ENCODE measurements at places on chromosomes 13 and 19.
A peak's percentile ranks its signal among the peaks of the same experiment; 100 is the strongest.

DNA sequence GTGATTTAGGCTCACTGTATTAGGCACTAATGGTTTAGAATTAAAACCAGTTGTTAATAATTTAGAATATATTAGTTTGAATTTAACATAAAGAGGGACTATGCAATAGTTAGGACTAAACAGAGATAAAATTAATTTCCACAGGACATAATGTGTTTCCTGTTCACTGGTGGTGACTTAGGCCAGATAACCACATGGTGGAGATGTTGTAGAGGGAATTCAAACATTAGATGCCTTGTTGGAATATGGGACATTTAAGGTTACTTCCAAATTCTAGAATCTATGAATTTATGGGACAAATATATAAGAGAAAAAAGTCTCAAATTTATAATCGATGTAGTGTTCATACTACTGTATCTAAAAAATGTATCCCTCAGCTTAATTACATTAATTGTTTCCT, 615.5 kb upstream of the KLHL1 start:
- no peak for DNase-seq

- no peak for DNase-seq
These were observed 145.2 kb downstream of the RFC3 start for GRCh38 chr13:33963134-33963533.

DNA sequence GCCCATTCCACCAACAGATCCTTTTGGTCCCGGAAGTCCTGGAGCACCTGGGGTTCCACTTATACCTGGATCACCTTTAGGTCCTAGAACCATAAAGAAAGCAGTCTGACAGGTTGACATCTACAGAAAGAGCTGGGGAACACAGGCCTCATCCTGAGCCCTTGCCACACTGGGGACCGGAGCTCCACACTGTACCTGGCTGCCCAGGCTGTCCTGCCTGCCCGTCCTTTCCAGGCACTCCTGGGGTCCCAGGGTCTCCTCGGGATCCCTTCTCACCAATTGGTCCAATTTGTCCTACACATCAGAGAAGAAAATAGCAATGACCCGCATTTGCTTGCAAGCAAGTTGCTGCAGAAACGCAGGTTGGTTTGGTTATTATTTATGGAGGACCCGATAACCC, 130.5 kb downstream of the COL4A1 start:
- no peak for DNase-seq

DNA sequence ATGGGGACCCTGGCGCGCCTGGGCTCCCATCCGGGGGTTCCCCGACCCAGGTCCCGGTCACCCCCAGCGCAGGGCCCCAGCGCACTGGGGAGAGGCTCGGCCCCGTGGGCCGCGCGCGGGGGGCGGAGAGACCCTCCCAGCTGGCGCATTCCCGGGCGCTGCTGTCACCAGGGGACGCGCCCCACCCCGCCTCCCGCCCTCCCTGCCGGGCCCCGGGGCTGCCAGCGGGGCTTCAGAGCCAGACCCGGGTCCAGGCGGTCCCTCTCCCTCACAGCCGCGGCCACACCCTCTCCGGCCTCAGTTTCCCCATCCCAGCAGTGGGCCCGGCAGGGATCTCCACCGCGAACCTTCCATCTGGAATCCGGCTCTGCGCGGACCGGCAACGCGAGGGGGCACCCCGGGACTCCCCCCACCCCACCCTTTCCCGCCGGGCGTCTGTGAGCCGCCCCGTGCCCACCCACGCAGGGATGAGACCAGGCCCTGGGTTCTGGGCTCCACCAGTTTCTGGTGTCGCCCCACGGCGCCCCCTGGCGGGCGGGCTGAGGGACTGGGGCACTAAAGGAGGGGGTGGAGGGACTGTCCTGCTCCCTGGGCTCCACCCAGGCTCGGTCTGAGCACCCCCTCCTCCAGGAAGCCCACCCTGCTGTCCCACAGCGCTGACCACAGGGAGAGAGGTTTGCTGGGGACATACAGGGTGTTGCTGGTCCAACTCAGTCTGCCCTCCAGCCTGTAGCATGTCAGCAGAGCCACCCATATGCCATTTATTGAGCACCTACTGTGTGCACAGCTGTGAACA, 878 bp upstream of the ADAMTSL5 start:
- DNase-seq: peak; percentile 73

DNA sequence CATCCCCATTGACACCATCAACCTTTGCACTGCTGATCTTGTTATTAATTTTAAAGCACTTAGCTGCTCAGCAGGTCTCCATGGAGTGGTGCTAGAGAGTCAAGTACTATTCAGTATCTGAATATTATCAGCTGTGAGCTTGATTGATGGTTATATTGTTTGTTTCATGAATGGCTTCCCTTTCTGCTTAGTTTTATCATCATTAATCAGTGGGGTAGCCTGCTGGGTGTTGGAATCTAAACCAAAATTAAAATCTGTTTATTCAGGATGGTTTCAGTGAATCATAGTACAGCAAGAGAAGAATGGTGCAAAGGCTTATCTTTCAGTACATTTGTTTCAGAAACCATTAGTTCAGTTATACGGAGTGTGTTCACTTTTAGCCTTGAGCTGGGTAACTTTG, 42.5 kb upstream of the SCEL start:
- DNase-seq: no peak

GRCh38 chr13:107867701-107868661, 347.4 kb downstream of the LIG4 start:
- peak; percentile 67 for DNase-seq

DNA sequence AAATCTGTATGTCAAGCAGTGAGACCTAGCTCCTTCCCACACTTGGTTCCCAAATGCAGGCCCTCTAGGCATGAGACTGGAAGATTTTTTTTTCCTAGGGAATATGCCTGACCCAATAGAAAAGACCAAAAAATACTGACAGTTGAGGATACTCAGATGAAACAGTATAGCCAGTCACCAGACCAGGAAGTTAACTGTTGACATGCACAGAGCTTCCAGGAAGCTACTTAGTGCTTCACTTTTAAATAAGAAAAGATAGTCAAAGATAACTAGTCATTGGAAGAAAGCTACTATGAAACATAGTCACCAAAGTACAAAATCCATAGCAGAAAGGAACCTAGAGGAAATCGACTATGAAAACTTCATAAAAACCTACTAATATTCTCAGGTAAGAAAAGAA, 32.3 kb downstream of the BRCA2 start:
- no peak for DNase-seq

DNA sequence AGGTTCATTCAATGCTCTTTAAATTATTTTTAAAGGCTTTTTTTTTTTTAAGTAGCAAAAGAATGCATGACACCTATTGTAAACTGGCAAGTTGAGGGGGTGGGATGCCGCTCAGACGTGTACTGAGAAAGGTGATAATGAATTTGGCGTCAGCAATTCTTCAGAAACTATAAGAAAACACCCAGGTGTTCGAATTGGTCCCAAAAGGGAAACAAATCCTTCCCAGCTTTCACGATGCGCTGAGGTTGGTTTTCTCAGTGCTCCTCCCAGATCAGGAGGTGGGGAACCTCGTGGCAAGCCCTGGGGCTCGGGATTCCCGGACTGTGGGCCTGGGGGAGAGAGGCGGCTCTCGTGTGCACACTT, 543 bp upstream of the FAM124A start:
- no peak for DNase-seq

- DNase-seq: no peak
These were observed 85.3 kb upstream of the FRY start for GRCh38 chr13:31946091-31946770.

- DNase-seq: no peak
These were observed 22.7 kb upstream of the TMEM255B start for GRCh38 chr13:113736258-113736731.

- no peak for DNase-seq
These were observed 1.3 kb upstream of the TEKTIP1 start for GRCh38 chr19:3537438-3538240.

- DNase-seq: peak; percentile 55
These were observed 97.7 kb upstream of the IPO5 start for GRCh38 chr13:97855570-97856303.

DNA sequence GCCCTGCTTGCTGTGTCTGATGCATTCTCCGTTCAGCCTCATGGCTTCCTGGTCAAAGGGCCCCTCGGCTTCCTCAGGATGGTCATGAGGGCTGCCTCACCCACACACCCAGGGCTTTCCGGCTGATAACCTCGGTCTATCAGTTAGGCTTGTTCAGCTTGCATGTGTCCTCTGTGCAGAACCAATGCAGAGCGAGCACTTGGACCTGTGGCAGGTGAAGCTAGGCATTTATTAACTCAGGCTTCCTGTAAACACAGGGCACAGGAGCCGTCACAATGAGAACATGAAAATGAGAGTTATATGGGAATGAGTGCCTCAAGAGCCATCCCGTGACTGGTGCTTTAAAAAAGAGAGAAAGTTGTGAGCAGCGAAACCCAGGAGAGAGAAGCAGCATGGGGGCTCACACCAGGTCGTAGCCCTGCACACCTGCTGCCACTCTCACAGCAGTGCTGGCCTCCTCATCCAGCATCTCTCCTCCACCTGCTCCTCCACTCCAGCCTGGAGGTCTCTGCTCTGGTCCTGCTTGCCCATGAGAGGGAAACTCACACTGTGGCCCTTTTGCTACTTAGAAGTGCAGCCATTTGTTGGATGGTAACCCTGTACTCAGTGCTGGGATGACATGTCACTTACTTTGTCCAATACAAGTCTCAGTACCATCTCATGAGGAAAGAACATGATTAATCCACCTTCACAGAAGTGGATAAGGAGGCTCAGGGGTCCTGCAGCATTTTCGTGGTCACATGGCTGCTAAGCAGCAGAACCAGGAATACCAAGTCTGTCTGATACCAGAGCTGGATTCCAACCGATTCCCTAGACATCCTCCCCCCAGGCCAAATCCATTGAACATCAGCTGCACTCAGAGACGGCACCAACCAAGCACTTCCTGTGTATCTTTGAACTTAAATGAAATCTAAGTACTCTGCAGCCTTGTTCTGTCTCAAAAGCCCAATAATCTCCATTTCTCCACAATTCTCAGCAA, 50.5 kb upstream of the IRS2 start:
- no peak for DNase-seq

DNA sequence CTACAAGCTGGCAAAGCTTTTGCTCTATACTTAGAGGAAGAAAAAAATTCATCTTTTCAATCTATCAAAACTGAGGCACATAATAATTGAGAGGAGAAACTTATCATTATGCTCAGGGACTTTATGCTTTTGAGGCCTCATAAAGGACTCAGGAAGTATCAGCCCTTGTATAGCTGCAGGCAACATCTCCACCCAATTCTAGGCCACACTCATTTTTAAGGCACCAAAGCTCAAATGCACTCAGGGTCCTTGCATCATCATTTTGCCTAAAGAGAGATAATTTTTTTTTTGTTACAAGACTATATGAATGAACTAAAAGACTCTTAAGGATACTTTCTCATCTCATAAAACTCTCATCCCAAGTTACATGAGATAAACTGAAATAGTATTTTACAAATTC, 78.5 kb downstream of the PCDH9 start:
- DNase-seq: no peak

DNA sequence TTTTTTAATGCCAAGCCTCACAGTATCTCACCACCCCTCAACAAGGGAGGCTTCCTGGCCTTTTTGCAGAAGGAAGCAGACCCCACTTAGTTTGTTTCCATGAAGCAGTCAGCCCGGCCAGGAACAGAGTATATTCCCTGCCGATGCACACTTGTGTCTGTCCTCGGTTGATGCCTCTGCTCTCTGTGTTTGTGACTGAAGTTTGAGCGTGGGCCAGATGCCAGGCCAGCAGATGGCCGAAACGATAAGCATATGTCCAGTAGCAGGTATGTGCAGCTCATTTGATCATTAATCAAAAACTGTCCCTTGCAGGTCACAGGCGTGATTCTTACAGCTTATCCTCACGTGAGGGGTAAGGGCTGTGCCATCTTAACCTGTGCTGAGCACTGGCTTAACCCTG, 144.0 kb downstream of the IRS2 start:
- no peak for DNase-seq

GRCh38 chr19:1028062-1028926, 1.9 kb downstream of the CNN2 start:
- DNase-seq: peak; percentile 98

- DNase-seq: no peak
These were observed 117.3 kb downstream of the ZDHHC20 start for GRCh38 chr13:21341637-21342422.

DNA sequence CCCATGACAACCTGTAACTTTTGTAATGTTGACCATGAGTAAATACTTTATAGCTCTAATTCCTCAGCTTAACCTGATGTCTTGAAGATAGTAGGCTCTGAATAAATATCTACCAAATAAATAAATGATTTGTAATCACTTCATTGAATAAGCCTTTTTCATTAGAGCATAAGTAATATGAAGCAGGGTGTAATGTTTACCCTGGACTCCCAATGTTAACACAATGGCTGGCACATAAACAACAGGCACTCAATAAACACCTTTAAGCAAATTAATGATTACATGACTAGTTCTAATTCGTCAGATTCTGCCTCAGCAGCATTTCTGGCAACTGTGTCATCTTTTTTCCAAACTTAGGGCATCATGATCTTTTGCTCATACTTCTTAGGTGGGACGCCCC, 396.3 kb downstream of the LIG4 start:
- no peak for DNase-seq

GRCh38 chr19:31339411-31339810, 9.8 kb downstream of the TSHZ3 start:
- no peak for DNase-seq

DNA sequence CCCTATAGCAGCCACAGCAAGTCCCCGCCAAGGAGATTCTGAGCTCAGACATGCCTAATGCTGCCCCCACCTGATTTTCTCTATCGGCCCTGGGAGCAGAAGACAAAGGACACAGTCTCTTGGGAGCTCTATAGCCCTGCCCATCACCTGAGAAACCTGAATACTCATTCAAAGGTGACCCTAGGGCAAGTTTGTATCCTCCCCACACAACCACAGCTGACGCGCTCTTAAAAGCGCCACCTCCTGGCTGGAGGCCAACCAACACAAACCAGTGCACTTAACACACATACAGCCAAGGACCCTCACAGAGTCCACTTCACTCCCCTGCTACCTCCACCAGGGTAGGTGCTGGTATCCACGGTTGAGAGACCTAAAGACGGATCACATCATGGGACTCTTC, 8.8 kb upstream of the IGFL4 start:
- no peak for DNase-seq

DNA sequence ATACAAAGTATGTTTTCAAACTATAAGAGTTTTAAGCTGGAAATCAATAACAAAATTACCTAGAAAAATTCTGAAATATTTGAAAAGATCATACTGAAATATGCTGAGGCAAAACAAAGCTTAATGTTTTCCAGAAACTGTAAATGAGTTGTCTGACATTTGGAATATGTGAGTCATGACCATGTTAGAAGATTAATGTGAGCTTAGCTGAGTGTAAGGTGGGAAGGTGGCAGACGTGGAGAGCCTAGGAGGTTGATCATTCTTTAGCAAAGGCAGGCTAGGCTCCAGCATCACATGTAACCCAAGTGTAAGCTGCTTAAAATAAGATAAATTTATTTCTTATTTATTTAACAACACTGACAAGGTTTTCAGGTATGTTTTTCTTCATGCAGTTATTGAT, 2086.1 kb upstream of the PCDH20 start:
- no peak for DNase-seq

- DNase-seq: no peak
These were observed 92.2 kb downstream of the DCLK1 start for GRCh38 chr13:36038785-36039555.
